ENCODE measurements at places on chromosomes 1 and 21. TPM values are rescaled to one million over a fixed set of nuclear protein-coding genes. Genes with fewer than 3 reads are reported as not detected.

DNA sequence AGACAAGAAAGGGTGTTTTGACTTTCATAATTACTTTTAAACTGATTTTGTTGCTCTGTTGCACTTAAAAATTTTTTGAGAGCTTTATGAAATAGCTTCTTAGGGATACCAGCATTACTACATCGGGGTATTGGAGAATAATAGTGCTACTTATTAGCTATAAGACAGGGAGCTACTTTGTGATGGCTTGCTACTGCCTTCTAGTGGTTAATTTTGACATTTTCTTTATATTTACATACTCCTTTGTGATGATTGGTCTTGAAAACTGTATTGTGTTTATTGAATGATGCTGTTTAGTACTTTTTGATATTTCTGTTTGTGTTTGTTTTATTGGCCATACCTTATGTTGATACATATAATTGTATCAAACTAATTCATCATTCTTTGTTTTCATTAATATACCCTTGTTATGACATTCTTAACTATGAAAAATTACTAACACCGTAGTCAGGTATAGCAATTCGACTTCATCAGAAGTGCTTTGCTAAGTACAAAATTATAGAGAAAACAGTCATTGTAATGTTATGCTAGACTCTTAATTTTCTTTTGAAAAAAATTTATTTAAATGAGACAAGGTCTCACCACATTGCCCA lies 85.5 kb downstream of the CLIC4 start:
- no peak for DNase-seq

- DNase-seq: no peak
Observed at GRCh38 chr21:44909719-44910118, 11.0 kb downstream of the ITGB2 start.

Gene CR2
- total RNA-seq: 0.32 TPM

DNA sequence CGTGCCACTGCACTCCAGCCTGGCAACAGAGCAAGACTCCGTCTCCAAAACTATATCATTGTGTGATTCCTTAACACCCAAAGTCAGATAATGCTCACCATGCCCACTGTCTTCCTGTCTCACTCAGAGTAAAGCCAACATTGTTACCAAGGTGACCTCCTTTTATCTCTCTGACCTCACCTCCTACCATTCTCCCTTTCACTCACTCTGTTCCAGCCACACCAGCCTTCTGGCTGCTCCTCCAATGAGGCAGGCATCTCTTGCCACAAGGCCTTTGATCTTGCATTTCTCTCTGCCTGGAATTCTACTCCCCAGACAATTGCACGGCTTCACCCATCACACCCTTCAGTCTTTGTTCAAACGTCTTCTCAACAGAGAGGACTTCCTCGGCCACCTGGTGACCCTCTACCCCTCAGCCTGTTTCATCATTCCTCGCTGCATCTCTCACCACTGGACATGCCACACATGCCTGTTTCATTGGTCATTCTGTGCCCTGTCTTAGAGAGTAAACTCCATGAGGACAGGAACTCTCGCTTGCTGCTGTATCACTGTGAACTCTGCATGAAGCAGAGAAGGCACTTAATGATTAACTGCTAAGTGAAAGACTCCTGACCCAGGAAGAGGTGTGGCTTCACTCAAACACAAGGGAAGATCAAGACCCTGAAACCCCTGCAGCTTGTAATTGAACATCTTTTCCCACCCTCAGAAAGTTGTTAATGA lies 67.1 kb upstream of the CAPZB start:
- DNase-seq: no peak

Gene MRPS21
- total RNA-seq: 58.9 TPM

DNA sequence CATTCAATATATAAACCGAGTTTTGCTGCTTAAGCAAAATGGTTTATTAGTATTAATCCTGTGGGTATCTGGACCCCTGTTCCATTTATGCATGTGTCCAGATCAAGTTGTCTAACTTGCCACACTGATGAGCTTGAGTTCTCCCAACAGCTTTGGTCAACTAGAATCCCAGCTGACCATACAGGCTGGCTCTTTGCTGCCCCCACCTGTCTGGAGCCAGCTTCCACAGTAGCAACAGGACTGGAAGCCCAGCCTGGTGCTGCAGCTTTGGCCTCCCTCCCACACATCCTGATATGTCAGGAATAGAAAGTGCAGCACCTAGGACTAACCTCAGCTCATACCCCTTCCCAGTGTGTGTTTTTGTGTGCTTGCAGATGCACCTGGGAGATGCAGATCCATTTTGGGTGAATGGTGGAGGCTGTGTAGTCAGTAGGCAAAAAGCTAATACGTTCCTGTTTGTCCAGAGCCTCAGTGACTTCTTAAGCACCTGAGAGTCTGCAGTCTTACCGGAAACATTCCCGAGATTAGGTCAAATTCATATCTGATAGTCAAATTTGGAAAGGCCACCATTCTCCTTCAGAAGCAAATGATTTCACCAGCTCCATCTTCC lies 40.9 kb upstream of the BEND5 start:
- DNase-seq: peak; percentile 70

DNA sequence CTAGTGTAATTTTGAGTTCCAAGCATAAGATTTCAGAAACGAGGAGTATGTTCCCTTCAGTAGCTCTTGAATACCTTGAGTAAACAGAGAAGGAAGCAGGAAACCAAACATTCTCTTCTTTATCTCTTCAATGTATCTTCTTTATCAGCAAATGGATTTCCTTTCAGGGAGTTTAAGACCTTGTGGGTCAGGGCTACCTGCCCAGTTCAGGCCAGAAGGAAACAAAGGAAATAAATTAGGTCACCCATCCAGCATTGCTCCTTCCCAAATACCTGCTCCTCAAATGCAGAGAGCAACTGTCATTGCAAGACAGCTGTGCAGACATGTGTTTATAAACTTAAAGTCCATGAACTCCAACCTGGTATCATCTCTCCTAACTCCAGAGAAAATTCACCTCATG lies 130.1 kb upstream of the SOD1 start:
- no peak for DNase-seq

DNA sequence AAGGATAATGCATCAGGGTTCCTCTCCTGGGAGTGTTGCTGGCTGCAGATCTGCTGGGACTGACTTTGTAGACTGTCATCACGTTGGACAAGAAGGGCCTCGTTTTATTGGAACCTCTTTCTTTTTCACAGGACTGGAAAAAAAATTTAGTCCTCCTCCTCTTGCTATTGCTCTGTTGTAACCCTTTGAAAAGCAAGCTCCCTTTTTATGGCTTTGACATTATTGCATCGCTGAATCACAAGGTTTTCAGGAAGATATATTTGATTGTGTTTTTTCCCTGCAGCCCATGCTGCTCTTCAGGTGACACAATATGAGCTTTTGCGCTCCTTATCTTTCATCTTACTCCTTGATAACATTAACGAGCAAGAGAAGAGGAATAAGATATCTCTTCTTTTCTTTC lies 290.9 kb downstream of the CAMTA1 start:
- DNase-seq: no peak

DNA sequence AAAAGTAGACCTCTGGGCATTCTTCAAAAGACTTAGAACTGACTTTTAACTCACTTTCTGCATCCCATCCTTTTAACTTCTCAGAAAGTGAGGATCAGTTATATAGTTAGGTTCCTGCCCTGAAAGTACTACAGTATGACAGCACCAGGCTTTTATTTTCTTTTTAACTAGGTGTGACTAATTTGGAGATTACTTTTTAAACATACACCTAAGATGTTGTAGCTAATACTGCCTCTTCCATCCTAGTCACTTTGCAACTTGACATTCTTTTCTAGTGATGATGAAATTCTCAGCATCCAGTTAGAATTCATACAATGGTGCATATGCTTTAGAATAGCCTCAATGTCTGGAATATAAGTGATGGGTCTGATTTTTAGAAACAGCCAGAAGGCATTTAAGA lies 24.6 kb downstream of the RUNX1 start:
- DNase-seq: no peak

DNA sequence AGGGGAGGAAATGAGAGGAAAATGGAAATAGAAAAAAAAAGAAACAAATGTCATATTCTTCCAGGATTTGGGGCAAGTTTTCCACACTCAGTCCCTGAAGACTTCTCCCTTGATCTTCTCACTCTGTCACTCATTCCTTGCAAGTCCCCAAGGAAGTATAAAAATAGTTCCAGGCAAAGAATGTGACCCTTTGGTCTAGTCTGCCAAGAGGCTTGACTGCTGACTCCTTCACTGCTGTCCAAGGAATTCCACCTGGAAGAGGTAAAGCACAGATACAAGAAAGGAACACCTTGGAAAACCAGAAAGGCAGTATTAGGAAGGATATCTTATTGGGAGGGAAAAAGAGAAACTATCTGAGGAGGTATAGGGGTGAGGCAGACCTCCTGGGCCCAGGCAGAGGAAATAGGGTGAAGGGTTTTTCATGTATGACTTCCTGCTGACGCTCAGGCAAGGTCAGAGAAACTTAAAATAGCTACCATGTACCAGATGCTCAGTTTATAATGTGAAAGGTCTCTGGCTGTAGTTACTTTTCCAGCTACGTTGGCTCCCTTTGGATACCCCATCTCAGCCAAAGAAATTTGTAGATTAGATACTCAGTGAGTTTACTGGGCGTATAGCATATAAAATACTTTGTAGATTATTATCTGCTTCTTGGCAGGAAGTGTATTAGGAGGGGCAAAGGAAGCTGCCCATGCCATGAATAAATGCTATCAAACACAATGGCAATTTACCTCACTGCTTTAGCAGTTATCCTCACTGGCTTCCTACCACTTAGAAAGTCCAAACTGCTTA lies 2.0 kb upstream of the GJA5 start:
- DNase-seq: no peak

Gene ACBD6
- total RNA-seq: 27.1 TPM

DNA sequence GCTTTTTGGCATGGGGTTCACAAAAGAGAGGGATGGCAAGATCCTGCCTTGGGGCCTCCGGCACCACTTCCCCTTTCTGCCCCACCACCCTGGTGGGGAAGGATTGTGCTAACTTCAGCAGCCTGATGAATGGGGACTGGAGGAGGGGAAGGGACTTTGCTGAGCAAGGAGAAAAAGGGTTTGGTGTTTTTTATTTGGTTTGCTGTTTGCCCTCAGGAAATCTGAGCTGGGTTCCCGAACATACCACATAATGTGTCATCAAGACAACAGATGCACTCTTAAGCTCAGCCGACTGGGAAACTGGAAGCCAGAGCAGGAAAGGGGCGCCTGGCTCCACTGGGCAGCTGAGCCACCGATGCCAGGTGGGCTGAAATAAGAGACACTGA lies 19.8 kb downstream of the OLFML2B start:
- DNase-seq: peak; percentile 23

DNA sequence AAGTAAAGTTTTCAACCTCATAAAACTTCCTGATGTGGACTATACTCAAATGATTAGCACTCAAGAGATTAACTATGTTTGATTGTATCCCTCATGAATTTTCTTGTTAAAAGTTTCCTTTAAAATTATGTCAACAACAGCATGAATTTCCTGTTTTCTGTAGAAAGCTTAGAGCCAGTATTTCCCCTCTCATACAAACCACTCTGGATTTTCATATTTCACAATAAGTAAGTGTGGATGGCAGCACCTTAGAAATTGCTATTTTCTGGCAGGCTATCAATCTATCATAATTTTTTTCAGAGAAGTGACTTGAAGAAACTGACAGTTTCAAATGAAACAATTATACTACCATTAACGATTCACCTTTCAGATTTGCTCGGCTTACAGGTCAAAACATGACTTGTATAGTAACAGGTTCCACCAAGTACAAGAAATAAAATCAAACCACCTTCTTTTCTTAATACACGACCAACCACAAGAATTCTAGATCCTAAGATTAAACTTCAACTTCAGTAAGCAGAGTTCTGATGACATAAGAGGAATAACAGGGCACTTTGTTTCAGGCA lies 20.8 kb downstream of the ELK4 start:
- no peak for DNase-seq

GRCh38 chr1:32881291-32881690 lies 5.0 kb upstream of the HPCA start:
- no peak for DNase-seq

GRCh38 chr21:22211943-22212342 lies 1213.7 kb downstream of the NCAM2 start:
- DNase-seq: no peak

Gene KCND3
- 8.7 TPM for total RNA-seq
